Cardiac fibroblast (primary cell): ENCODE measurements at places on chromosomes 12 and 14.

DNA sequence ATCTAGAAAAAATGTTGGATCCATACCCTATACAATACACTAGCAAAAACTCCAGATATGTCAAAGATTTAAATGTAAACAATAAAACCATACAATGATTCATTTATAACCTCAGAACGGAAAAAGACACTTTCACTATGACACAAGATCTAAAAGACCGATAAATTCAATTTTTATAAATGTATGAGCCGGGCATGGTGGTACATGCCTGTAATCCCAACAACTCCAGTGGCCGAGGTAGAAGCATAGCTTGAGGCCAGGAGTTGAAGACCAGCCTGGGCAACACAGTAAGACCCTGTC, 2.5 kb upstream of the SOS2 start:
- no peak for DNase-seq

- no peak for DNase-seq
These were observed 791.6 kb downstream of the DIO2 start for GRCh38 chr14:79419571-79420327.

GRCh38 chr14:74333909-74334308, 14.4 kb upstream of the VRTN start:
- DNase-seq, result peak; percentile 58

DNA sequence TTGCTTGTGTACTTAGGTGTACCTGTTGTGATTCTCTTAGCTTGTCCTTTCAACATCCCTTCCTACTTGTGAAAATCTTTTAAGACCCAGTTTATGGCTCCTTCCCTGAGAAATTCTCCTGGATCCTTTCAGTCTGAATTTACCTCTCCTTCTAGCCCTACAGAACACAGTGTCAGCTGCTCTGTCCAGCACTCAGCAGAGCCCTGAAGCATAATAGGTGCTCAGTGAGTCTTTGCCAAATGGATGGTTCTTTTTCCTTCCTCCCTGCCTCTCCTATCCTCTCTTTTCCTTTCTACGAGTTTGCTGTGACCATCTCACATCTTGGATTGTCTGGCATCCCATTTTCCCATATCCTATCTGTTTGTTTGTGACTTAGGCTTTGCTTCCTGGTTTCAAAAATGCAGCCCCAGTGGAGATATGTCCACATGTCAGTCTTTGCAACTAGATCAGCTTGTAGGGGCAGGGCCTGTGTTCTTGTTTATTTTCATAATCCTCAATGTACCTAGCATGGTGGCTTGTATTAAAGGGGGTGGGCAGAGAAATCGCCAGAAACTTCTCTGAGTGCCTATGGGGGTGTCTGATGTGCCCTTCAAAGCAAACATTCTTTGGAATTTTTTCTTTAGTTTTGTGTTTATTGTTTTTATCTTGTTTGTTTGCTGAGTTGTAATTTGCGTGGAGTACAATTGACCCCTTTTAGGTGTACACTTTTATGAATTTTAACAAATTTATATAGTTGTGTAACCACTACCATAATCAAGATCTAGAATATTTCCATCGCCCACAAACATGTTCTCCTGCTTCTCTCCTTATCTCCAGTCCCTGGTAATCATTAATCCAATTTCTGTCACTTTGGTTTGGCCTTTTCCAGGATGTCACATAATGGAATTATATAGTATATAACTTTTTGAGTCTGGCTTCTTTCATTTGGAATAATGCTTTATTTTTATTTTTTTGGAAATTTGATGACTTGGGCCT, 62.8 kb downstream of the SMOC1 start:
- no peak for DNase-seq

DNA sequence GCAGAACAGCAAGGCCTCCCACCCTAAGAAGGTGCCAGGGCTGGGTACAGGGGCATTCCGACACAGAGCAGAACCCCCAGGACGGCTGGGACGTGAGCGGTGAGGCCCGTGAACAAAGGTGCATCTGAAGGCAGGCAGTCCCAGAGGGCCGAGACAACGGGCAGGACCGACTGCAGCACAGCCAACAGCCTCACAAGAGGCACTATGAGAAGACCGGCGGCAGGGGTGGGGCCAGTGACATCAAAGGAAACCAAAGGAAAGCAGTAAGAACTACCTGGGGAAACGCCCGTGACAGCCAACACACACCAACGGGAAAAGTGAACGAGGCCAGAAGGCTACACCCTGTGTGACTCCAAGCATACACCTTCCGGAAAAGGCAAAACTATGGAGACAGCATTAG, 9.1 kb downstream of the BTBD6 start:
- DNase-seq, result no peak

GRCh38 chr12:64427988-64428387, 23.8 kb downstream of the XPOT start:
- no peak for DNase-seq

- DNase-seq, result peak; percentile 41
These were observed 21.3 kb downstream of the TSPAN9 start for GRCh38 chr12:3098436-3098835.

DNA sequence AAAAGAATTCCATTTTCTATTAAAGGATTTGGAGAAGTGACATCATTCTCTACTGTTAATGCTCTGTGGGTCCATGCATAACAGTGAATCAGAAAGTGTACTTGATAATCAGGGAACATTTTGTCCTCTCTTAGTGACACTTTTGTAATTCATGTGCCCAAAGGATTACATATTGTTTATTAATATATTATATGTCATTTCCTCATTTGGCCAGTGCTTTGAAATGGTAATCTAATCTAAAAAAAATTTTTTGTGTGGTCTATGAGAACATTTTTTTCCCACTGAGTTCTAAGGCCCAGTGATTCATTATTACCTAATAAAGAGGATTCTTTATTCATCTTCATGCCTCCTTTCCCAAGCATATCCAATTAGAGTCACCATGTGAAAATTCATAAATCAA, 79.7 kb upstream of the MYF6 start:
- DNase-seq, result peak; percentile 76

DNA sequence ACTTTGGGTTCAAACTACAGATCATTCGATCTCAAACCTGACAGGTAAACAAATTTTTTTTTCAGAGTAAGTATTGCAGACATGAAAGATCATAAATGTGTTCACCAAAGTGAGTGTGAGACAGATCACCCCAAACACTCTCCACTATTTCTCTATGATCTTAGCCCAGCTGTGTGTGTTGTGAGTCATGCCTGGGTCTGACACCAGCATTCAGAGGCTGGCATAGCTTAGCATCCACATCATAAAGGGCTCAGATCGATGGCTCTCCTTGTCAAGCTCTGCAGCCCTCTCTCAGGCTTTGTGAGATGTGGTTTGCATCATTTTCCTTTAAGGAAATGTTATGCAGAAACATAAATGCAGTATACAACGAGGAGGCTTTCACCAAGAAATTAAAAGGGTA, 164.9 kb downstream of the ETV6 start:
- peak; percentile 73 for DNase-seq

DNA sequence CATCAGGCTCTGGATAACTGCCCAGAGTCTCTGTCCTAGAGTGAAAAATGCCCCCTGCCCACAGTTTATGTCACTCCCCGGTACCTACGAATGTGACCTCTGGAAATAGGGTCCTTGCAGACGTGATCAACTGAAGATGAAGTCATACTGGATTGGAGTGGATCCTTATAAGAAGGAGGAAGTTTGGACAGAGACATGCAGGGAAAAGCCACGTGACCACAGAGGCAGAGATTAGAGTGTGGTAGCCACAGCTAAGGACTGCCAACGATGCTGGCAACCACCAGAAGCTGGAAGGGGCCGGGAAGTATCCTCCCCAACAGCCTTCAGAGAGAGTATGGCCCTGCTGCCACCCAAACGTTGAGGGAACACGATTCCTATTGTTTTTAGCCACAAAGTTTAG, 101.2 kb upstream of the NCOR2 start:
- peak; percentile 66 for DNase-seq

DNA sequence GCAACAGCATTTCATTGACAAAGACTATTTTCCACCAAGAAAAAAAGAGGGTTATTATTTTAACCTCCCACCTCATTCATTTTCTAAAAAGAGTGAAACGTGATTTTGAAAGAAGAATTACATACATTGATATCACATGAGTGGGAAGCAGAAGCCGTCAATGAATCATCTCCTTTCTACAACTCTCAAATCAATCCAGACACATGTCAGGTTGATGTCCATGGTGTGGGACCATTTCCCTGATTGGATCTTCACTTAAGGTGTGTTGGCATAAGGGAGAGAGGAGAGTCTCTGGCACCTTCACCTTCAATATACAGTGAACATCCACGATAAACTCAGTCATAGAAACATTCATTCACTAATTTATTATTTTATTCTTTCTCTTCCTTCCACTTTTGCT, 1095.1 kb downstream of the BCL11B start:
- no peak for DNase-seq

GRCh38 chr12:81224626-81225025, 146.7 kb downstream of the ACSS3 start:
- peak; percentile 18 for DNase-seq

- peak; percentile 24 for DNase-seq
These were observed 58.5 kb downstream of the SLC4A8 start for GRCh38 chr12:51482929-51483697.

- DNase-seq, result peak; percentile 99
These were observed 22.8 kb downstream of the ATF1 start for GRCh38 chr12:50786498-50787231.

DNA sequence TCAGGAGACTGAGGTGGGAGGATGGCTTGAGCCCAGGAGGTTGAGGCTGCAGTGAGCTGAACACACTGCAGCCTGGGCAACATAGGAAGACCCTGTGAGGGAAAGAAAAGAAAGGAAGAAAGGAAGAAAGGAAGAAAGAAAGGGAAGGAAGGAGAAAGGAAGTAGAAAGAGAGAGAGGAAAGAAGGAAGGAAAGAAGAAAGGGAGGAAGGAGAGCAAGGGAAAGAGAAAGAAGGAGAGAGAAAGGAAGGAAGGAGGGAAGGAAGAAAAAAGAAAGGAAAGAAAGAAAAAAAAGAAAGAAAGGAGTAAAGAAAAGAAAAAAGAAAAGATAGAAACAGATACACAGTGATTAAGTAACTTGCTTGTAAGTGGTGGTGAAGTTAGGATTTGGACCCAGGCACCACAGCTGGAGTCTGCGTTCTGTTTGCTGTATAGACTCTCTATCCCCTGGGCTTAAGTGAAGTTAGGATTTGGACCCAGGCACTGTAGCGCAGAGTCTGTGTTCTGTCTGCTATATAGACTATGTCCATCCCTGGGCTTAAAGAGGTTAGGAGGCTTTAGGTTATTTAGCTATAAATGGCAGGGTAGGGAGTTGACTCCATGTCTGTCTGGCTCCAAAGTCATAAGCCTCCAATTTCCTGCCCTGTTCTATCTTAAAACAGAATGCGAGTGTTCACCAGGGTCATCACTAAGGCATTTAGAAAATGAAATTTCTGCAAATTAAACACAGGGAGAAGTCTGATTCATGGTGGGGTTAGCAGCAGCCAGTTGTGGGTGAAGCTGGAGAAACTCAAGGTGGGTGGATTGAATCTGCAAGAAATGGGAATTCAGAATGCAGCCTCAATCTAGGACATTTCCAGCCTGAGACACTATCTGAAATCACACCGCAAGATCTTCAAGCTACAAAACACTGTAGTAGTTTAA, 13.3 kb upstream of the C12orf75 start:
- no peak for DNase-seq

GRCh38 chr12:71955970-71956369, 17.3 kb downstream of the TPH2 start:
- peak; percentile 33 for DNase-seq

DNA sequence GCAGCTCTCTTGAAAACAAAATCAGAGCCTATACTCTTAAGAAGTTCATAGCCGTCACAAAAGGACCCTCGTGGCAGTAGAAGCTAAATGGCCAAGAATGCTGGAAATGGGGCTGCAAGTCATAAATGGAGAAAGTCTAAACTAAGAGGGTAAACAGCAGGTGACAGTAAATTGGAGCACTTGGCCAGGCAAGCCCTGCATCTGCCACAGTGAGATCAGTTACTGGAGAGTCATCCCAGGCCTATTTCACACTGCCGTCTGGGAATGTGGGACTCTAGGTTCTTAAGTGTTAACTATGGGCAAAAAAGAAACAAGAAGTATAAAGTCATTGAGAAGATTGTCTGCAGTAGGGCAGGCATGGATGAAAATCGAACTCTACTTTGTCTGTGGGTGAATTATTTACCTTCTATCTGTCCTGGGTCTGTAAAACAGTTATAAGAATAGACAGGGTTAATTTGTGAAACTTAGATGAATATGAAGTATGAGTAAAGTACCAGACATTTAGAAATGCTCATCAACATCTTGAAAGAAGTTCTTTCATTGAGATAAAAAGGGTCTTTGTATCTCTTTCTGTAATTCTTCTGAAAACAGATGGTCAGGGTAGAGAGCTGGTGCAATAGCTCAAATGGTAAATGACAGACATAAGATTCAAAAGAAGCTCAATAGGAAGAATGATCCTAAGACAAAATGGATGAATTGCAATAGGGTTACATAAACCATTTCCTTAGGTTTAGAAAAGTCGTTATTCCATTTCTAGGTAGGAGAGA, 792.5 kb downstream of the DIO2 start:
- no peak for DNase-seq

- DNase-seq, result no peak
These were observed 39.0 kb downstream of the LRRK2 start for GRCh38 chr12:40263616-40264409.

DNA sequence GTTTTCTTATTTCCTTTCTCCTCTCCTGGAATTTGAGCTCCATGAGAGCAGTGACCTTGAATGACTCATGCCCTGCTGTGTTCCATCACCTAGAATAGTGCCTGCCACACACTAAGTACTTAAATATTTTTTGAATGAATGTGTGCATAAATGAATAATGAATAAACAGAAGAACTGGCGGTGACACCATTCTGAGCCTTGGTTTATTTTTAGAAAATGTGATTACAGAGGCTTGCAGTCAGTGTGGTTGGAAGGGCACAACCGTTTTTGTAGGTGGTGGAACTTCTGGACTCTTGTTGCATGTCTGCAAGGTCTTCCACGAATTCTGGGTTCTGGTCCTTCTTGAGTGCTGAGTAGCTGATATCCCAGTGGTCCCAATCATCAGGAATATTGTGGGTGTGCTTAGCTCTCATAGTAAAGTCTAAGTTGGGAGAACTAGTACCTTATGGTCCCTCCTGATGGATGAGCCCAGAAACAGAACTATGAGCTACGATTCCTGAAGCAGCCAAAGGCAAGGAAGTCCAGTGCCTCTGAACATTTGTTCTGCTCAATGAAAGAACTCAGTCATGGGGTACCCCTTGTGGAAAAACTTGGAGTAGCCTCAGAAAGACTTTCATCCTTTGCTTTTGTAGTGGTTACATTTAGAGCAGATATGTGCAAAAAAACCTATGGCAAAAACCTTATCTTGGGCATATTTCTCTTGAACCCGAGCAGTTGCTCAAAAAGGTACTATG, 28.8 kb upstream of the BHLHE41 start:
- peak; percentile 98 for DNase-seq

DNA sequence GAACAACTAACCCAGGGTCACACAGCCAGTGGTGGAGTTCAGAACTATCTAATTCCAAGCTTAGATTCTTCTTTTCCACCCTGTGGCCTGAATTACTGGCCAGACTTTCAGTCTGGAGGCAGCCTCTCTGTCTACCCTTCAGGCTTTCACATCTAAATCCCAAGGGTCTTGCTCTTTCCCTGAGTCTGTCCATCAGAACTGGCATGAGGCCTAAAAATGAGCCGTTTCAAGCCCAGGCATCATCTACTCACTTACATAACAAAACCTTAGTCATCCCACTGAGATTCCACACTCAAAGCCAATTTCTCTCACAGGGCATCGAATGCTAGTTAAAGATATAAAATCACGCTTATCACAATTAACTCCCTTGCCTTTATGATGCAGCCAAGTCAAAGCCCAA, 1.3 kb upstream of the PTGDR start:
- DNase-seq, result peak; percentile 96

- no peak for DNase-seq
These were observed 54.7 kb downstream of the PPM1A start for GRCh38 chr14:60303745-60304144.

GRCh38 chr14:25833341-25834126, 764.3 kb downstream of the NOVA1 start:
- DNase-seq, result peak; percentile 54

GRCh38 chr14:30869551-30870155, 4.7 kb upstream of the COCH start:
- no peak for DNase-seq
